HT1080 (cell line): ENCODE measurements at places on chromosomes 4 and X.

DNA sequence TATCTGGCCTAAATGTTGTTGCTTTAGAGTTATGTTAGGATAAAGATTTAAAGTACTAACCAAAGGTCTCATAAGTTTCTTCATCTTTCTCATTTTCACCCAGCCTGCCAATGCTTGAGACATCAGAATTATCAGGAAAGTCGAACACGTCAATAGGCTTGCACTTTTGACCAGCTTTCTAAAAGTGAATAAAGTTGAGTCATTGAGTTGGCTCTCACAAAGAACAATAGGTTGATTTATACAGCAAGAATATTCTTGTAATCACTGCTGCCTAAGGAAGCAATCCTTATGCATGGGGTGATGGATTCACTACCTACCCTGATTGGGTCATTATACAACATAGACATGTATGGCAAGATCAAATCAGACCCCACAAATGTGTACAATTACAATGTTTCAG lies 5.0 kb downstream of the CENPU start:
- DNase-seq, result peak; percentile 86

GRCh38 chrX:4830880-4831557 lies 1117.6 kb upstream of the PRKX start:
- DNase-seq, result peak; percentile 80

GRCh38 chr4:1309261-1310010 lies 19.7 kb downstream of the MAEA start:
- no peak for DNase-seq

DNA sequence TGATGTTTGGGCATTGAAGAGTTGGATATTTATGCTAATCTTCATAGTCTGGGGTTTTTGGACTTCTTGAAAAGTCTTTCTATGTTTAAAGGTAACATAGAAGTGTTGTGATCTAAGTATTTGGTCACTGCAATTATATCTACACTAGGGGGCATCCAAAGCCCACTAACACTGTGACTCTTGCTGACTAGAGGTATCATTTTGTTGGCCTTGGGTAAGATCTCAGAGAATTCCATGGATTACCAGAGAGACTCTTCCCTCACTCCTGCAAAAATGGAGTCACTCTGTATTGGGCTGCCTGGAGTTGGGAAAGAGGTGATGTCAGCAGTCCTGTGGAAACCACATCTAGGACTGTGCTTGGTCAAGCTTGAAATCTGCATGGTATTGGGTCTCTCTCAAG lies 1077.6 kb downstream of the FAM133A start:
- no peak for DNase-seq

DNA sequence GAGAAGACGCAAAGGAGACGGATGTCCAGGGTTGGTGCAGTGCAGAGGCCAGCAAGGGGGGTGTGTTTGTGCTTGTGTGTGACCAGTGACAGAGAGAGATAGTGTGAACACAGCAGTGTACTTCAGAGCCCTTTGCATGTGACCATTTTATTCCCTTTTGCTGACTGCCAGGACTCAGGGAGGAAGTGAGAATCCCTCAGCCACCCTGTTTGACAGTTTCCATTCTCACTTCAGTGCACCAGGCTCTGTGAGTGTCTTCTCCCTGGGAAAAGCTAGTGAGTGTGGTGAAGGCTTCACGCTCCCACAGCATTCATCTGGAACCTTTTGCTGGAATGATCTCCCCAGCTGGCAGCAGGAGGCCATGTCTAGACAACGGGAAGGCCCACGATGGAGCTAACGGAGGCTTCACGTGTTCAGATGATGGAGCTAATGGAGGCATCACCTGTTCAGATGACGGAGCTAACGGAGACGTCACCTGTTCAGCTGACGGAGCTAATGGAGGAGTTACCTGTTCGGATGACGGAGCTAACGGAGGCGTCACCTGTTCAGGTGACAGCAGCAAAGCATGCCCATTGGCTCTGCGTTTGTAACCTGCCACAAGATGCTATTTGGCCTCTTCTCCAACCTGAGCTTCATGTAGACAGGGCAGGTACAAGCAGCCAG lies 195.4 kb downstream of the AFAP1 start:
- no peak for DNase-seq

DNA sequence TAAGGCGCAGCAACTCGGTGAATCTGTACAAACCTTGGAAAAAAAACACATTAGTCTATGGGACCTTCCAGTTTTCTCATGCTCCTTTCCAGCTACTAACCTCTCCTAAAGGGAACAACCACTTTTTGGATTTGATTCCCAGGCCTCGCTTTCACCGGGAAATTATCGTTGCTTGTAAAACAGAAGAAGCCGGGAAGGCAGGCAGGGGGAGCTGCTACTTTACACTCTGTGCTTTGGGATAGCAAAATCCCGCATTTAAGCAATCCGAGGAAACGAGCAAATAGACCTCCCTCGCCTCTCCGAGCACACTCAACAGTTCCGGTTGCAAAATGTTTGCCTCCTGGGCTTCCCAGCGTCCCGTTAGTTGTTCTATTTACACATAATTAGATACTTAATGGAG lies 1.2 kb downstream of the CD38 start:
- DNase-seq, result no peak

- DNase-seq, result no peak
Measured at GRCh38 chr4:41438931-41439297, 99.0 kb upstream of the LIMCH1 start.

DNA sequence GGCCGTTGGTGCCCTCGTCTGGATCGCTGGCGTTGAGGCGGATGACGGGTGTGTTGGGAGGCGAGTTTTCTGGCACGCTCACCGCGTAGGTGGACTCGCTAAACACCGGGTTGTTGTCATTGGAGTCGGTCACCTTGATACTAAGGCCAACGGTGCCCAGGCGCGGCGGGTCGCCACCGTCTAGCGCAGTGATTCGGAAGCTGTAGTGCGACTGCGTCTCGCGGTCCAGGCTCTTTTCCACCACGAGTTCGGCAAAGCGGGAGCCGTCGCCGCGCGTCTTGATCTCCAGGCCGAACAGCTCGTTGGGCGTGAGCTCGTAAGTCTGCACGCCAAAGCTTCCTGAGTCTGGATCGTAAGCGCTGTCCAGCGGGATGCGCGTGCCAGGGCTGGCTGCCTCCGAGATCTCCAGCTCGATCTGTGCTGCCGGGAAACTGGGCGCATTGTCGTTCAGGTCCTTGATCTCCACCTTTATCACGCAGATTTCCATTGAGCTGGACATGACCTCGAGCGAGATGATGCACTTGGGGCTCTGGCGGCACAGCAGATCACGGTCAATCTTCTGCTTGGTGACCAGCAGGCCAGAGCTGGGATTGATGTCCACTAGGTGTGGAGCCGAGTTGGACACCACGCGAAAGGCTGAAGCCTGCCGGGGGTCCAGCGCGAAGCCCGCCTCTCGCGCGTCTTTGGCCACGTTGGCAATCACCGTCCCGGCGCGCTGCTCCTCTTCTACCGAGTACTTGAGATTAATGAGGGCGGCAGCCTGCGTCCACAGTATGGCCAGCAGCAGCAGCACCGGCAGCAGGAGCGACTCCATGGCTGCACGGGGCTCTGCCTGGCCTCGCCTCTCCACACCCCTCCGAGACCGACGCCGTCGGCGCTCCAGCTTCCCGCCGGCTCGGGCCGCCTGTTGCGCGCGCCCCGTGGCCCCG lies 2.0 kb downstream of the PCDH19 start:
- no peak for DNase-seq

DNA sequence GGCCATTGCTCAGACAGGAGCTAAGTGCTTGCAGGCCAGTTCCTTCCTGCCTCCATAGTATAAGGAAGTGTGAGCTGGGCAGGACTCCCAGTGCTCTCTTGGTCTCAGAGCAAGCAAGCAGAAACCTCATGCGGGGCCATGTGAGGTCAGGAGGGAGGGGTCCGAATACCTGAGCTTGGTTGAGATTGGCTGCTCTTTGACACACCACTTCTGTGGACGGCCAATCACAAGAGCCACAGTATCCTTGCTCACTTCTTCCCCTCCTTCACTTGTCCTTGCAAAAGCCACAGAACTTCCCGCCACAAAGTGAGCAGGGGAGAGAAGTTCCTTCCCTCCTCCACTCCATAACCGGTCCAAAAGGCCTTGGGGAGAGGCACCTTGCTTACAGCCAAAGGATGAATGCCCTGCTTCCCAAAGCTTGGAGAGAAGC lies 56.7 kb downstream of the PRPS1 start:
- peak; percentile 74 for DNase-seq

DNA sequence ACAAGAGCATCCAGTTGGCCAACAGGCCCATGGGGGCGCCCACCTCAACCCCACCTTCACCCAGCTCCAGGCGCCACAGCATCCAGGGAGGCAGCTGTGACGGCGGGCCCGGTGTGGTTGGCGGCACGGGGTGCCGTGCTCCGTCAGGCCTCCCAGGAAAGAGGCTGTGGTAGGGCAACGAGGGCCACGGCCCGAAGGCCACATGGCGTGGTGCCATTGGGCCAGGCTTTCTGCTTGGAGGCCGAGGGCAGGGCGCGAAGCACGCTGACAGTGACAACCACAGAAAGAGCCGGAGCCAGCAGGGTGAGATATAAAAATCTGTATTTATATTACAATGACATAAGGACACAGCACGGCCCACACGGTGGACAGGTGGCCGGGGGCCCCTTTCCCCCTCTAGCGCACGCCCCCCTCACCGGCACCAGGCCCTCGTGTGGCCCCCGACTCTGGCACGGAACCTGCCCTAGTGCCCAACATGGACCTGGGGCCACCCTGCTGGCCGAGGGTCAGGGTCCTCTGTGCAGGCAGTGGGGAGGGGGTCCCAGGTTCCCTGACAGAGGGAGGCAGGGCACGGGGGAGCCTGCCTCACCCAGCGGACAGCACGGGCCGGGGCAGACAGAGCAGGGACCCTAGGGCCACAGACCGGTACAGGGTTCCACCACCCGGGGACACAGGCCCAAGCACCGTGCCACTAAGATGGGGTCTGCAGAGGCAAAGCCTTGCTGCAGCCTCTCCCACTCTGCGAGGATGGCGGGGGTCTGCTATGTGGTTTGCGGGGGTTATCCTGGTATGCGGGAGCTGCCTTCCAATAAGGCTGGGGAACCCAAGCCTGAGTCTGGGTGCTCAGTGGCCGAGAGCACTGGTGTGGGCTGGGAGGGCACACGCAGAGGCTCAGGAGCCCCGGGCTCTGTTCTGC lies 5.5 kb upstream of the HAUS3 start:
- no peak for DNase-seq

GRCh38 chr4:111650674-111651086 lies 494.6 kb upstream of the FAM241A start:
- no peak for DNase-seq

DNA sequence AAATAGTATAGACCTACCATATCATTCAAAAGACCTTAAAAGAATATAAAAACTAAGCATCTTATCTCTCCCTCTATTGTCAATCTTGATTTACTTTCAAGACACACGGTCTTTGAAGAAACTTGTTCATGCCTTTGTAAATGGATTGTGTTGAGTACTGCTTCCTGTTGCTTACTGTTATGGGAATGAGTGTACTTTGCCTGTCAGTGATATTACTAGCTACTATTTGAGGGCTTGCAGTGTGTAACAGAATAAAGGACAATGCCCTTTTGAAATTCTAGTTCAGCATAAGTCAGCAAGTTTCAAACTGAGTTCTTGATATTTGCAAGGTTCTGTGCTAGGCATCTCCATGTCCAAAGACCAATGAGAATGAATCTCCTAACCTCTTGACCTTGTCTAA lies 36.0 kb downstream of the CDKL5 start:
- no peak for DNase-seq

GRCh38 chr4:165537028-165537648 lies 158.3 kb downstream of the CPE start:
- peak; percentile 43 for DNase-seq

- no peak for DNase-seq
Measured at GRCh38 chrX:154990496-154990895, 32.0 kb downstream of the F8 start.

- no peak for DNase-seq
Measured at GRCh38 chrX:17442898-17443297, 67.9 kb downstream of the NHS start.

DNA sequence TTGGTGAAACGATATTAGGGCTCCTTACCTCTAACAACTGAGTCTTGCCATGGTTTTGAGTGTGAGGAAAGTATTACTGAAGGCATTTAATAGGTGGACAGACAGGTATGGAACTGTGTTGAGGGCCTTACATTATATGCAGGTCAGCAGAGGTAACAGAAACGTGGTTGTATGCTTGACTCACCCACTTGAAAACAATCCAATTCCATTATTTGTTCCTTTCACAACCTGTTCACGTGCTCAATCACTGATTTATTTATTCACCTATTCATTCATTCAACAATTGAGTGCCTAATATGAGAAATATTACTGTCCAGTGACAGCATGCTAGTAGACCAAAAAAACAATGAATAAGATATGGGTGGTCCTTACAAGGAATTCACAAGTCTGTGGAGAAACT lies 33.3 kb upstream of the PPARGC1A start:
- no peak for DNase-seq

- DNase-seq, result no peak
Measured at GRCh38 chrX:2284601-2285000, 216.2 kb downstream of the DHRSX start.

- DNase-seq, result peak; percentile 48
Measured at GRCh38 chr4:176790398-176790797, 2.3 kb downstream of the VEGFC start.

DNA sequence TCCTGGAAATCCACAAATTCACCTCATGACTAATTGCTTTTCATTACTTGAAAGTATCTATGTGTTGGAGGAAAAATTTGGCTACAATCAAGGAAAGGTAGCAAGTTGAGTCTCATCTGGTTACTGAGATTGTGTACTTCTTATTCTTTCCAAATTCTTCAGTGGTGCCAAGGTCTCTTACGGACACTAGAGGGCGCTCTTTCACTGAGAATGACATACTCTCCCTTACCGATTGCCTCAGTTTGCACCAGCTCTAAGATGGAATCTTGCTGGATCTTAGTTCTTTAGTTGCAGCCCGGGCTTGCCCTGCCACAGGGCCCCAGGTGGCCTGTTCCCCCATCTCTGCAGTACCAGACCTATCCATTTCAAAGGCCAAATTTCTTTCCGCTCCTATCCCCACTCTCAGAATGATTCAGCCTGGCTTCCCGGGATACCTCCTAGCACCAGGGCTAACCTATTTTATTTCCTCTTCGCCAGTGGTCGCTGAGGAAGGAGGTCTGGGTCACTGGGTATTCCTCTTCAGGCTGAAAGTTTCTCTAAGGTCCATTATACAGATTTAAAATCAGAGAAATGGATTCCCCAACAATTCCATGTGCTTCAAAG lies 24.6 kb upstream of the GPR50 start:
- DNase-seq, result peak; percentile 17

GRCh38 chrX:40543661-40544328 lies 37.0 kb upstream of the ATP6AP2 start:
- DNase-seq, result peak; percentile 0

GRCh38 chr4:41322617-41323016 lies 65.9 kb downstream of the UCHL1 start:
- DNase-seq, result no peak

DNA sequence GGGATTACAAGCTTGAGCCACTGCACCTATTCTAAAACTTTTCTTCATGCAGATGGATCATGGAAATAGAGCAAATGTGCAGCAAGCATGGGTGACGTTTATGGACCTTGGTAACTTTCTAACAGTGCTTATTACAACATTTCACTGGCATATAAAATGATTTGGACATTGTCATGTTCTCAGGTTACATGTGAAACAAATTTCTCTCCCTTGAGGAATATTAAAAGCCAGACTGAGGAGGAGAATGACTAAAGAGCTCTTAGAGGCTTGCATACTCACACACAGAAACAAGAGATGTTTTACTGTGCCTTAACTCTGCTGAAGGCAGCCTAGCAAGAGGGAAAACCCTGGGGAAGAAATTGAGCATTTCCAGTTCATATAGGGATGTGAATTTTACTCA lies 38.6 kb upstream of the GPR101 start:
- DNase-seq, result no peak

GRCh38 chr4:150212485-150212884 lies 134.2 kb downstream of the DCLK2 start:
- DNase-seq, result no peak
